ENCODE measurements at places on chromosomes 1 and 21. TPM values are rescaled to one million over a fixed set of nuclear protein-coding genes. Genes with fewer than 3 reads are reported as not detected.

- DNase-seq, result no peak
Measured at GRCh38 chr1:41344708-41345159, 16.5 kb upstream of the FOXO6 start.

GRCh38 chr21:42153046-42153686, 65.8 kb upstream of the ABCG1 start:
- DNase-seq, result no peak

DNA sequence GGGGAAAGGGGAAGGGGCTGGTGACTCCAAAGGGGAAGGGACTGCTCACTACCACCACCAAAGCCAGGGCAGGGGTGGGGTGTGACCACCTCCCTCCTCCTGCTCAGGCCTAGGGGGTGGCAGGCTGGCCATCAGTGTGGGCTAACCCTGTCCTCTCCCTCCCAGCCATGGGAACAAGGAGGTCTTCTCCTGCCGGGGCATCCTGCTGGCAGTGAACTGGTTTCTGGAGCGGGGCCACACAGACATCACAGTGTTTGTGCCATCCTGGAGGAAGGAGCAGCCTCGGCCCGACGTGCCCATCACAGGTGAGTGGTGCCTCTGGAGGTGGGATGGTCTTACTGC, 5.7 kb downstream of the ZC3H12A start:
- DNase-seq, result no peak

Gene USH2A
- total RNA-seq, result not detected

Gene SELP
- 6.2 TPM for total RNA-seq

DNA sequence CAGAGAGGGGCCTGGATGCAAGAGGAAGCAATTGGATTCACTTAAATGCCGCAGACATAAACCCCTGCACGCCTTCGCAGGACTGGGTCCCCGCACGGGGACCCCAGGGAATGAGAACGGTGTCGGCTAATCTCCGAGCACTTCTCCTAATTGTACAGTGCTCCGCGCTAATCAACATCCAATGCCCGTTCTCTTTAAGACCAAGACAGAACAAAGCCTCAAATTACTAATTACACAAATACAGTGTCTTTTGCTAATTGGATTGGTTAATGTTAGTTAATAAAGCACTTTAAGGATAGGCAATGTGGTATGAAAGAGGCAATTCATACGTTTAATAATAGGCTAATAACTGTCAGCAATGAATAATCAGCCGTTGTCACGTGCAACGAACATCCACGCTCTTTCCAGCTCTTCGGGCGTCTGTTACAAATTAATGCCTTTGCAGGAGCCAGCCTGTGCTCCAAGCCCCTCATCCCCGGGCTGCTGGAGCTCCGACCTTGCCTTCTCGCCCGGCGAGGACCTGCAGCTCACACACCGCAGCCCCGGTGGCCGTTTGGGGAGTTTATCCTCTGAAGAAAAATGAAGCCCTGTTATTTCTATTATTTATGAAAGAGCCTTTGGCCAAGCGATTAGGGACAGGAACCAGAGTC, 157.8 kb downstream of the PRDM16 start:
- DNase-seq, result no peak

Gene ANGPTL7
- 4.6 TPM for total RNA-seq

GRCh38 chr1:54850069-54850730, 36.8 kb downstream of the DHCR24 start:
- no peak for DNase-seq

Gene SPATA46
- not detected for total RNA-seq

DNA sequence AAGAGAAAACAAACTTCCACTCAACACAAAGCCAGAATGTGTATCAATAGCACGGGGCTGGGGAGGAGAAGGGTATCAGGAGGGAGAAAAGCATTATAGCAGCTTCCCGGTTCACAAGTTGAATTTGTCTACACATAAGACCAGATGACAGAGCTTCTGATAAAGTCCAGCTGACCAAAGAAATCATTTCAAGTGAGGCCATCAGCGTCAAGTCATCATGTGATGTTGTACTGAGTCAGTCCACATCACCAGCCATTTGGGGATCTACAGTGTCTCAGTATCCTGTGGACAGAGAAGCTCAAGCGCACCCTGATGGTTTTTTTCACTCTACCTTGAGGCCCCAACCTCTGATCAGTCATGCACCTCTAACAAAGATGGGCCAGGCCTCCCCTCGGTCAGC, 33.0 kb downstream of the SETD4 start:
- DNase-seq, result no peak

Gene IL12RB2
- total RNA-seq, result 0.98 TPM

Gene KRTAP8-1
- total RNA-seq, result not detected

- DNase-seq, result no peak
Measured at GRCh38 chr1:37120279-37120678, 86.0 kb upstream of the GRIK3 start.

Gene PTGFR
- total RNA-seq, result 0.68 TPM

Gene PANK4
- 29.3 TPM for total RNA-seq

- no peak for DNase-seq
Measured at GRCh38 chr1:167185974-167186657, 34.6 kb upstream of the POU2F1 start.

DNA sequence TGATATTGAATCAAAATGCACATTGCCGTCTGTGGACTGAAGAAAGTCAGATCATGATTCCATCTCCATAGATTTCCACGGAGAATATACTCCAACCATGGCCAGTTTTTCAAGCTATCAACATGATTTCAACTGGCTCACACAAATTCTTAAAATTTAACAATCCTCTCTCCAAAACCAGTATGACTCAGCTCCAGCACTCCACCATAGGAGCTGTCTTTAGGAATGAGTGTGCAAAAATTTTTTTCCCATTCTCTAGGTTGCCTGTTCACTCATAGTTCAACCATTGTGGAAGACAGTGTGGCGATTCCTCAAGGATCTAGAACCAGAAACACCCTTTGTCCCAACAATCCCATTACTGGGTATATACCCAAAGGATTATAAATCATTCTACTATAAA, 40.8 kb downstream of the RGL1 start:
- no peak for DNase-seq

DNA sequence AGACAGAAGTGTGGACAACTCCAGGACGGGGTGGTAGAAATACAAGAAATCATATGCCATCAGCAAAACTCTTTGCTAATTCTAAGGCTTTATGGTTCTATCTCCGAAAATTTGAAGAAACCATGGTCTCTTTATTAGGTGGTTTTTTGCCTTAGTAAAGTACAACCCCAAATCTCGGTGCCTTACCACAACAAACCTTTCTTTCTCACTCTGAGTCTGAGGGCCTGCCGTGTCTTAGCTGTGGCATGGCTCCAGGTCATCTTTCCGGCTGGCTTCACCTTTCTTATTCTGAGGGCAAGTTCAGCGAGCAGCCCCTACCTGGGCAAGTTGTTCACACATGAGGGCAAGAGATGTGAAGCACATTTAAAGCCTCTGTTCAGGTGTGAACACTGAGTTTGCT, 280.6 kb downstream of the TTLL7 start:
- DNase-seq, result peak; percentile 23

- no peak for DNase-seq
Measured at GRCh38 chr1:172837816-172838679, 179.1 kb downstream of the FASLG start.

- DNase-seq, result peak; percentile 73
Measured at GRCh38 chr1:72283307-72284083, 1.2 kb upstream of the NEGR1 start.

Gene FAM177B
- not detected for total RNA-seq

DNA sequence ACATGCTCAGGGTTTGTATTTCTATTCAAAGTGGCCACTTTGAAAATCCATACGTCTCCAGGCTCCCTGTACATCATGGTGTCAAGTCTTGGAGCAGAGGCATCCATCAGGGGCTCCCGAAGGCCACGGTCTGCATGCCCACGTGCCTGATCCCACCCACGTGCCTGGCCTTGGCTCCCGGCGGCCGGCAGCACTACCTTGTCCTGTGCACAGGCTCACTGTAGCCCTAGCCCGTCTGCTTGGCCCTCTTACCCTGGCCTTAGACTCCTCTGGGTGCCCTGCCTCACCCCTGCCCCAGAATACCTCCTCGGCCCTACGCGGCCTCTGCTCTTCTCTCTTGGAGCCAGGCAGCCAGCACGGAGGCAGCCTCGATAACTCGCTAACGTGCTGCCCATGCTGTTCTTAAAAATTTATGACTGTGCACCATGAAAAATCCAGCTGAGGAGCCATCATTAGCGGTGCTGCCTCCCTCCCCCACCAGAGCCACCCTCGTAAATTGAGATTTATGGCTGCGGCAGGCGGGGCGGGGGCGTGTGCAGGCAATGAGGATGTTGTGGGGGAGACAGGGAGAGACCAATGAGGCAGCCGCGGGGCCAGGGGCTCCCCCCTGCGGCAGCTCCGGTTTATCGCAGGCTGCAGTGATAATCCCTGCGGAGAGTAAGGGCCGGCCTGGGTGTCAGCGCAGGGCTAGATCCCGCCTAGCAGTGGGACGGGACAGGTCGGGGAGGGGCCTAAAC, 24.6 kb downstream of the DMAP1 start:
- no peak for DNase-seq

DNA sequence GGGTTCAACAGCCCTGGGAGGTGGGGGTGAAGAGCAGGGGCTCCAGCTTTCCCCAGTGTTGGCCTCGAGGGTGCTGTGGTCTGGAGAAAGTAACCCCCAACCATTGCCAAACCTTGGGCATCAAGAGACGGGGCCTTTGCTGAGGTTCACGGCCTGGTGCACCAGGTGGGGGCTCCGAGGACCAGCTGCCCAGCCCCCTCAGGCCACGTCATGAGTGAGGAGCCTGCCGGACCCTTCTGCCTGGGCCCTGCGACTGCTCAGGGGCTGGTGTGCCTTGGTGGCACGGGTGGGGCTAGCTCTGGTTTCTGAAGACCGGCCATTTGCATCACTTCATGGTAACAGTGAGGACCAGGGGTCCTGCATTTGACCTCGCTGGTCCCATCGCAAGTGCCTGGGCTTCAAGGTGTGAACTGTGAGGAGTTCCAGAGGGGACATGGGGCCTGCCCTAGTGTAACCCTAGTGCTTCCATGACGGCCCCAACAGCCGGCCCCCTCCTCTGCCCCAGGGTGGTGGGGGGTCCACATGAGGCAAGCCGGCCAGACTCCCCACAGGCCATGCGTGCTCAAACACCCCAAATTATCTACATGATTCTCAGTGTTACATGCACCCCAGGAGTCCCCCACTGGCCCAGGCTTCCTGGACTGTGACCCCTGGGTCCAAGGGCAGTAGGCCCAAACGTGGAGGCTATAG, 13.5 kb downstream of the MORN1 start:
- DNase-seq, result no peak

DNA sequence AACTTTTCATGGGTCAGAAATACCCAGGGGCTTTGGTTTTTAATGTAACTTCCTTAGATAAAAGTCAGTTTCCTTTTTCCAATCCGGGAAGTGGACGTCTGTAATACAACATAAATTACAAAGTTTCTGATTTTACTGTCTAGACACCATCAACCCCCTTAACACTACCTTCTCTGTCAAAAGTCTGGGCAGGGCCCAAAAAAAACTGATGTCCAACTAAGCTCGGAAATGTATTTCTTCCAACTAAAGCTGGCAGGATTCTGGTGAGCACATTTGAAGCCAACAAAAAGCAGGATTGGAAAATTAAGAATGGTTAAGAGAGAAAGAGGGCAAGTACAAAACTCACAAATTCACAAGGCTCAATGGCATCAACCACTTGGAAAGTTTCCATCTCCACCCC, 24.3 kb downstream of the DDAH1 start:
- no peak for DNase-seq

Gene CCDC27
- 0.13 TPM for total RNA-seq

DNA sequence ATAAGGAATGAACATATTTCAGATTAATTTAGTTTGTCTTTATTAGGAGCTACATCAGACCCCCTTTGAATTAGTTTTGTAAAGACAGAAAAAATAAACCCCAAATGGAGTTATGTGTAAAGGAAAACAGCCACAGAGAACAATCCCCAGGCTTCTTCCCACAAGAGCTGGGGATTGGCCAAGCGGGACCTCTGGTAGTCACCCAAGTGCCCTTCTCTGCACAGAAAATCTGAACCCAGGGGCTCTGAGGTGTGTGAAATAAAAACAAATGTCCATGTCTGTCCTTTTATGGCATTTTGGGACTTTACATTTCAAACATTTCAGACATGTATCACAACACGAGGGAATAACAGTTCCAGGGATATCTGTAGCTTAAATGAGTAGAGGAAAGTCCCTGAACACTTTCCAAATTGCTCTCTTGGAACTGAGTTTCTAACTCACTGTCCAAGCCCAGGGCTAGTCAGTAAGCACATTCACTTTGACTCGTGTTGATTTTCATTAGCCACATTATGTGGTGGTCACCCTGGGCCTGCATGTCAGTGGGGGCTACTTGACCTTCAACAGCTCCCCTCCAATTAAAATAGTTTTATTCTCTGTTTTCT, 22.5 kb downstream of the DPT start:
- peak; percentile 69 for DNase-seq

Gene KRTAP12-4
- total RNA-seq, result not detected

DNA sequence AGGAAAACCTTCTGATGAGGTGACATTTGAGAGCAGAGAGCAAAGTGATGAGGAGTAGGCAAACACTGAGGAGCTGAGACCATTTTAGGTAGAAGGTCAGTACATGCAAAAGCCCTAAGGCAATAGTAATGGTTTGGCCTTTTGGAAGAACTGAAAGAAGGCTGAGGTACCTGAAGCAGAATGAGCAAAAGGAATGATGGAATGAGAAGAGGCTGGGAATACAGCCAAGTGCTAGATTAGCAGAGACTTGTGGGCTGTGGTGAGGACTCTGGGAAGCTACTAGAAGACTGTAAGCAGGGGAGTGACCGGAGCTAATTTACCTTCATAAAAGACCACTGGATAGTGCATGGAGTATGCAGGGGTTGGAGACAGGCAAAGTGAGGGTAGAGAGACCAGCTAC, 77.9 kb downstream of the GFI1 start:
- no peak for DNase-seq
